Stimulated activated CD4-positive, alpha-beta T cell treated with anti-CD3 and anti-CD28 coated beads, Interleukin-12 subunit alpha, Interleukin-12 subunit beta, amount 100 ng/mL, for 48 hours (primary cell): ENCODE measurements at places on chromosomes 5 and 9.

- no peak for DNase-seq
These were observed 432 bp downstream of the STARD4 start for GRCh38 chr5:111511831-111512374.

DNA sequence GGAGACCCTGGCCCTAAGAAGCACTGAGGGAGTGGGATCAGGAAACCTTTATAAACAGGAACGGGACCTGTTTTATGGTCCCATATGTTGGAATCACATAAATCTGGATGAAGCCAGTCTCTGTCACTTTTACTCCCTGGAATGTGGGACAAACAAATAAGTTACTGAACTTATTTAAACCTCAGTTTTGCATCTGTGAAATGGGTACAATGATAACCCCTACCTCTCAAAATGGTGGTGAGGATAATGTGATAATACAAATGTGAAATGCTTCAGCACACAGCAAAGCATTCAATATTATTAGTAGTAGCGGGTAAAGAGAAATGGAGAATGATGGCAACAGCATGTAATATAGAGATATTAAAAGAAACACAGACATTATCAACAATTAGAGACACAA lies 298.9 kb downstream of the ZSWIM6 start:
- no peak for DNase-seq

GRCh38 chr5:168334695-168335094 lies 43.2 kb downstream of the WWC1 start:
- DNase-seq: no peak

DNA sequence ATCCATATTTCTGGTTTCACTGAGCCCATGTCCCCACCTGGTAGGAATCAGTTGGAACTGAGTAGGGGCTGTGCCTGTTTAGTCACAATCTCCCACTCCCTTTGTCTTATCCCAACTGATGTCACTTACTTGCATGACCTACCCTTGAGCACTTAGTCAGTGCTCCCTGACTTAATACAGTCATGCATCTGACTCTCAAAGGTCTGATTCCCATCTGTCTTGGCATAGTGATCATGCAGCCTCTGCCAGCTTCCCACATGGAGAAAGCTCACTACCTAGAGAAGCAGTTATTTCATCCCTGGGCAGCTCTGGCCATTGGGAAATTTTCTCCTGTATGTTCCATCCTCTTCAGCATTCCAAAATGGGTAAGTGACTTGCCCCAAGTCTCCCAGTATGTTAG lies 24.8 kb downstream of the ABLIM3 start:
- no peak for DNase-seq

- no peak for DNase-seq
These were observed 287.4 kb downstream of the IRX1 start for GRCh38 chr5:3883040-3883439.

- DNase-seq: no peak
These were observed 57.1 kb upstream of the NMUR2 start for GRCh38 chr5:152462021-152462721.
